Ascending aorta (tissue), 2 donors: ENCODE measurements at places on chromosomes 4 and X. TPM values are rescaled to one million over a fixed set of nuclear protein-coding genes. Genes with fewer than 3 reads are reported as not detected.

DNA sequence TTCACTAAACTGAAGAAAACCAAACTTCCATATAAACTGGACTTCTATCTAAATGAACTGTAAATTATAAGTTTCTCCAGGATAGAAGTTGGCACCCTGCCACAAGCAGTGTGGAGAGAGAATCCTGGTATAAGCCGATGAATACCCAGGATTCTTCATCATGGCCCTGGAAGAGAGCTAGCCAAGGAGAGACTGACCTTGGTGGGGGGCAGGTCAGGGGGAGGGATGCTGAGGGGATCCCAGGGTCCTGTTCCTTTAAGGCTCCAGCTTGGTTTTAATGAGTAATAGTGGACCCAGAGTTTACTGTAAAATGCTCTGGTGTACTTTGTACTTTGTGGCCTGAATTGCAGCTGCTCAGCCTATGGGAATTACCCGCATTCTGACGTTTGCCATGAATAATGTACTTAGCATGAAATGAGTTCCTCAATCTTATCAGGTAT lies 16.9 kb downstream of the RASSF6 start:
- H3K4me3 ChIP-seq: no peak overlapping the region
- no peaks in the 10 kb centered on the region for H3K27me3 ChIP-seq
- no peaks in the 10 kb centered on the region for H3K4me1 ChIP-seq

The SPANXN3 gene
- not detected for total RNA-seq

The HTN3 gene
- not detected for total RNA-seq

DNA sequence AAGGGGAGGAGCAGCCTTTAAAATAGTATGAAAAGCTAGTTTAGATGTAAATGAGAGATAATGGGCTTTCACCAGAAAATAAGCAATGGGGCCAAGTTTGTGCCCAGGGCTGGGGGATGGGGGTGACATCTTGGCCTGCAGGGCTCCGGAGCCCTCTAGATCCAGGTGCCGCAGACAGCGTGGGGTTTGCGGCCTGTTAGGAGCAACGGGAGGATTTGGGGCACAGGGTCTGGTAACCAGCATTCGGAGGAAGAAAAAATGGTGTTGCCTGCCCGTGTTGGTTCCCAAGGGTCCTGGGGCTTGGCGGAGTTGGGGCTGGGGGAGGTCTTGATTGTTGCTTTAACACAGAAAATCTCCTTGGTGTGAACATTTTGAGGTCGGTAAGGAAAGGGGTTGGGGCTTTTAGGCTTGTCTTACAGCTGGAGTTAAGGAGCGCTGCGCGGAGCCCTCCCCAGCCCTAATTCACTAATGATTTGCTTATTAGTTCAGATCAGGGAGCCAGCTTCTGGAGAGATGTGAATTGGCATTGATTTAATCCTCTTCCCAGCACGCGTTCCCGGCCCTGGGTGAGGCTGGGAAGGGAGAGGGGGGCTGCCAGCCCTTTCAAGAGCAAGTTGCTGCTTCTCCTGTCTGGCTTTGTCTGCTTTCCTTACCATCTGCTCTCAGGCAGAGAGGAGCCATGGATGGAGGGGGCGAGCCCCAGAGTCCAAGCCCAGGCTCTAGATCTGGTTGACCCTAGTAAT lies 443.4 kb downstream of the BCOR start:
- H3K4me1 ChIP-seq: no peaks in the 10 kb centered on the region
- H3K27ac ChIP-seq: no peak overlapping the region
- H3K36me3 ChIP-seq: no peaks in the 10 kb centered on the region

The DGKK gene
- total RNA-seq: not detected

DNA sequence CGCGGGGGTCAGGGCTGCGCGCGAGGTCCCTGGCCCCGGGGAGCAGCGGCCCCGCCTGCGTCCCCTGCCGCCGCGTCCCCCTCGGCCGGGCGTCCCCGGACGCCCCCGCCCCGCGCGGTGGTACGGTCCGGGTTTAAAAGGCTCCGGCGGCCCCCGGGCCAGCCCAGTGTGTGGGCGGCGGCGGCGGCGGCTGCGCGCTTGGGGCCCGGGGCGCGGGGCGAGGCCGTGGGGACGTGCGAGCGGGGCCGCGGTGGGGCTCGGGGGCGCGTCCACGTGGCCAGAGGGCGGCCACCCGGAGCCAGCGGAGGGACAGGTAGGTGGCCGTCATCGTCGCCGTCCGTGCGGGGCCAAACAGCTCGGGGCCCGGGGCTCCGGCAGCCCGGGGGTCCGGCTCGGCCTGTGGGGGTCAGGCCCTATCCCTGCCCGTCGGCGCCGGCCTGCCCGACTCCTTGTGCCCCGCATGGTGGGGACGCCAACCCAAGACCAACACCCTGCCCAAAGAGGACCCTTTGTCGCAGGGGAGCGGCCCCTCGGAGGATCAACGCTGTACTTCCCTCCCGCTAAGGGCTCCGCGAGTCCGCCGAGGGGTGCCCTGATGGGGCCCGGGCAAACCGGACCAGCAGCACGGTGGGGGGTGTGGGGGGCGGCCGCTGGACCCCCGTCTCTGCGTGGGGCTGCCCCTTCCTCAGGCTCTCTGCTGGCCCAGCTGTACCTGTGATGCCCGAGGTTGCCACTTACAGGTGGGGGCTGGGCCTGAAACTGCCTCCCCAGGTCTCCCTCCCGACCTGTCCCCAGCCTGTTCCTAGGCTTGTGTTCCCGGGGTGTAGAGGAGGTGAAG lies at the start of gene PLXNA3:
Gene PLXNA3, plus strand, starts transcription at position 166 of the 838 bp plus-strand sequence. CDS start 1,903 bp downstream, outside the sequence.
- peaks cover under 1% of the 10 kb centered on the region for H3K36me3 ChIP-seq
- H3K4me3 ChIP-seq: peak within 1 kb of the TSS; percentile 60
- no peaks in the 10 kb centered on the region for H3K27me3 ChIP-seq
- H3K4me1 ChIP-seq: no peaks in the 10 kb centered on the region
- no peak for DNase-seq
- H3K27ac ChIP-seq: peak within 1 kb of the TSS; percentile 82

- H3K4me1 ChIP-seq: no peaks in the 10 kb centered on the region
- H3K27me3 ChIP-seq: no peaks in the 10 kb centered on the region
- no peak overlapping the region for H3K4me3 ChIP-seq
- H3K36me3 ChIP-seq: no peaks in the 10 kb centered on the region
- H3K27ac ChIP-seq: no peak overlapping the region
Measured at GRCh38 chr4:181792641-181793040, 450.6 kb upstream of the TENM3 start.

The HGFAC gene
- total RNA-seq: 2.2 TPM

DNA sequence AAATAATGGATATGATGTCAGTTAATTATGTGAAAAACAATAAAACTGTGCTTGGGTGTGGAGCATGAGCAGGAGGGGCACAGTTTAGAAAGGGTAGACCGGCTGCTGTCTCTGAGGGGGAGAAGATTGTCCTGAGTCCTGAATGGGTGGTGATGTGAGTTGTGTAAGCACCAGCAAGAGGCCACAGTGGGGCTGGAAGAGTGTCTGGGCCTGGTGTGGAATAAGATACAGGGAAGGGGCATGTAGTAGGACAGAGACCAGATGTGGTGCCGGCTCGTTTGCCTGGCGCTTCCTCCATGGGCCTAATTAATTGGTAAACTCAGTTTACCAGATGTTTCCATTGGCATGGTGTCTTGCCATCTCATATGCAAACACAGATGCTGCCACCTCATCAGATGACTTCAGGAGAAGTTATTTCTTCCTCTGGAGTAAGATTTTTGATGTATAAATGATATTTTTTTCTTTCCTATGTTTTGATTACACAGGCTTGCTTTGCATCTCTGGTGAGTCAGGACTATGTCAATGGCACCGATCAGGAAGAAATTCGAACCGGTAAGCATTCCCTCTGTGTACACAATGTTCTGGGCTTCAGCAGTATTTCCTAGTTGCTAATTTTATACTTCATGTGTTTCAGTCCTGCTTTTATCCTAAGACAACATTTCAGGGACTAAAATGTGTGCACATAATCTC lies 5.1 kb downstream of the MED28 start:
- H3K4me1 ChIP-seq: peaks cover 4% of the 10 kb centered on the region
- H3K4me3 ChIP-seq: no peak overlapping the region
- DNase-seq: no peak
- H3K36me3 ChIP-seq: peaks cover 49% of the 10 kb centered on the region

DNA sequence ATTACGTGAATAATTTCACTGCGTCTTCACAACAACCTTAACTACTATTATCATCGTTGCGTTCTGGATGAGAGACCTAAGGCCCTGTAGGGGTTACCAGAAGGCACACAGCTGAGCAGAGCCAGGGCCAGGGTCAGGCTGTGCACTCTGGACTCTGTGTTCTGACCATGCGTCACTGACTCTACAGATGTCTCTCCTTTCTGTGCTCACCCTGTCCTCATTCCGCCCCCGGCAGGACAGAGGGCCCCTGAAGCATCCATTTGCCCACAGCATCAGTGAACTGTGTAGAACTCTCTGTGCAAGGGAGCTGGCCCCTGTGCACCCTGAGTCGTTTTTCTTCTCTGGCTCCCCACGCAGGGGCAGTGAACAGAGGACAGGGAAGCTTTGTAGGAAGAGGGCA lies 21.3 kb downstream of the GPKOW start:
- H3K36me3 ChIP-seq: no peaks in the 10 kb centered on the region
- DNase-seq: no peak
- H3K27me3 ChIP-seq: no peaks in the 10 kb centered on the region

GRCh38 chrX:28638775-28639174 lies 51.5 kb downstream of the IL1RAPL1 start:
- H3K27me3 ChIP-seq: no peaks in the 10 kb centered on the region
- DNase-seq: no peak
- no peaks in the 10 kb centered on the region for H3K36me3 ChIP-seq
- no peak overlapping the region for H3K27ac ChIP-seq
- no peak overlapping the region for H3K4me3 ChIP-seq

DNA sequence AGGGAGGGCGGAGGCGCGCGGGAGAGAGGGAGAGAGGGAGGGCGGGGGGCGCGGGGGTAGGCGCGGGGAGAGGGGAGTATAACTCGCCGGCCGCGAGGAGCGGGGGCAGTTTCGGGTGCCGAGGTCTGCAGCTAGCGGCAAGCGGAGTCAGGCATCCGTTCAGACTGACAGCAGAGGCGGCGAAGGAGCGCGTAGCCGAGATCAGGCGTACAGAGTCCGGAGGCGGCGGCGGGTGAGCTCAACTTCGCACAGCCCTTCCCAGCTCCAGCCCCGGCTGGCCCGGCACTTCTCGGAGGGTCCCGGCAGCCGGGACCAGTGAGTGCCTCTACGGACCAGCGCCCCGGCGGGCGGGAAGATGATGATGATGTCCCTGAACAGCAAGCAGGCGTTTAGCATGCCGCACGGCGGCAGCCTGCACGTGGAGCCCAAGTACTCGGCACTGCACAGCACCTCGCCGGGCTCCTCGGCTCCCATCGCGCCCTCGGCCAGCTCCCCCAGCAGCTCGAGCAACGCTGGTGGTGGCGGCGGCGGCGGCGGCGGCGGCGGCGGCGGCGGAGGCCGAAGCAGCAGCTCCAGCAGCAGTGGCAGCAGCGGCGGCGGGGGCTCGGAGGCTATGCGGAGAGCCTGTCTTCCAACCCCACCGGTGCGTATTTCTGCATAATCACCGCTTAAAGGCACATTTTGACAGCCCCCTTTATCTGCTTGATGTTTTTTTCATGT lies at the start of gene POU4F2:
Gene POU4F2, plus strand, starts transcription at position 108 of the 720 bp plus-strand sequence. Its CDS starts 248 bp downstream, at position 356.
- H3K27ac ChIP-seq: no peak within 1 kb of the TSS
- H3K4me3 ChIP-seq: peak within 1 kb of the TSS; percentile 40
- H3K4me1 ChIP-seq: peaks cover 6% of the 10 kb centered on the region
- DNase-seq: no peak

- no peaks in the 10 kb centered on the region for H3K4me1 ChIP-seq
- no peak overlapping the region for H3K27ac ChIP-seq
- H3K36me3 ChIP-seq: no peaks in the 10 kb centered on the region
- no peak overlapping the region for H3K4me3 ChIP-seq
Measured at GRCh38 chr4:56671373-56671772, 9.7 kb downstream of the HOPX start.

- H3K4me3 ChIP-seq: no peak overlapping the region
- no peaks in the 10 kb centered on the region for H3K27me3 ChIP-seq
- H3K4me1 ChIP-seq: no peaks in the 10 kb centered on the region
- no peak for DNase-seq
- H3K27ac ChIP-seq: no peak overlapping the region
- no peaks in the 10 kb centered on the region for H3K36me3 ChIP-seq
Measured at GRCh38 chrX:106672527-106672926, 54.0 kb upstream of the RNF128 start.

The NAT8L gene
- total RNA-seq: not detected

DNA sequence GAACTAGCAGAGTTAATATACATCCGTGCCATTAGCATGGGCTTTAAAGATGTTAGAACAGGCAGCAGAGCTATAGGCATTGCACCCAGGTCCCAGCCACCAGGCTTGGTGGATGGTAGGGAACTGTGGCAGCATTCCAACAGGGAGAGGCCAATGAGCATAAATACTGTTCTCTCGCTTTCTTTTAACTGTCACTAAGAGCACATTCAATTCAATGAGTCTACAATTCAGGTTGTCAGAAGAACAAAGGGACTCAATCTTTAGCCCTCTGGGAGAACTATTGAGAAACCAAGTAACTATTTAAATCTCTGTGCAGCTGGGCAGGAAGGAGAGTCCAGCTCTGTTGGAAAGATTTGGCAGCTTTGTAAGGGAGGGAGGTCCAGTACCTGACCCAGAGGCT lies 165.6 kb downstream of the CHIC1 start:
- H3K27me3 ChIP-seq: no peaks in the 10 kb centered on the region
- no peaks in the 10 kb centered on the region for H3K36me3 ChIP-seq
- no peak overlapping the region for H3K27ac ChIP-seq
- H3K4me3 ChIP-seq: no peak overlapping the region
- H3K4me1 ChIP-seq: no peaks in the 10 kb centered on the region
- DNase-seq: no peak
